ENCODE measurements at places on chromosomes 7 and 10.

- DNase-seq: no peak
Measured at GRCh38 chr10:65194126-65194525, 1672.9 kb downstream of the REEP3 start.

DNA sequence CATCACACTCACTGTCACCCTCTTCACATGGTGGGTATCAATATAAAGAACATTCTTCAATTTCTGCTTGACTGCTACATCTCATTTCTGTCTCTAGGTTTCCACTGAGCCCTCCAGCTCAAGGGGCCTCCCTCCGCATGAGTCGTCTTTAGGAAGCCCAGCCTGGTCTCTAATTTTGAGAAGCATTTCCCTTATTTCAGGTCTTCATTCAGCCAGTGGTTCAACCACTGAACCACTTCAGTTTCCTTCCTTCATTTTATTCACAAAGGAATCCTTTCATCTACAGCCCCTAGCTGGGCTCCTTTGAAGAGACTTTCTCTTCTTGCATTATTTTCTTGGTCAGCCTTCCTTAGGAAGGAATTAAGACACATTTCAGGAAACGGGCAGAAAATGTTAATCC, 257.4 kb downstream of the KCNMA1 start:
- DNase-seq: no peak

DNA sequence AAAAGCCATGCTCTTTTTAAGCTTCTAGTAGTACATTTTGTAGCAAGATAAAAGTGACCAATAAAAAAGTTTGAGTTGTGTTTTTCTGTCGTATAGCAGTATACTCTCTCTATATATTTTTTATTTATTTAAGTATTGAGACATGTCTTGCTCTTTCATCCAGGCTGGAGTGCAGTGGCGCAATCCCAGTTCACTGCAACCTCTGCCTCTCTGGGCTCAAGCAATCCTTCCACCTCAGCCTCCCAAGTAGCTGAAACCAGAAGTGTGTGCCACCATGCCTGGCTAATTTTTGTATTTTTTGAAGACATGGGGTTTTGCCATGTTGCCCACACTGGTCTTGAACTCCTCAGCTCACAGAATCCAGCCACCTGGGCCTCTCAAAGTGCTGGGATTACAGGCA, 2.8 kb downstream of the SUGCT start:
- no peak for DNase-seq

GRCh38 chr10:6138456-6138855, 49.6 kb downstream of the RBM17 start:
- DNase-seq: no peak

DNA sequence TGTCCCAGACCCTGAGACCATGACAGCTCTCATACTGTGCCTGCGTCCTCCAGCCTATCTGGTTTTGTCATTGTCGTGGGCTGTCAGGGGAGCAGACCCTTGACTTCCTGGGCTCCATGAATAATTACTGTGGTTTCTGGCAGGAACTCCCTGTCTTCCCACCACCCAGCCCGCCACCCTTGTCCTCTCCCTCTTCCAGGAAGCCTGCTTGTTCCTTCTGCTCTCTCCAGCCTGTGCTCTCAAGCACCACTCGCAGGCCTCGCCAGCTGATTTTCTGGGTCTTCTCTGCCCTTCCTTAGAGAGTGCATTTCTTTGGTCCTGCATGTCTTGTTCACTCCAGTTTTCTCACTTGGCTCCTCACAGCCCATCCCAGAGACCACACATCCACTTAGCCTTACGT, 224.5 kb upstream of the INHBA start:
- no peak for DNase-seq

All from eye (tissue), 1 donor.